Prostate gland (tissue), 2 donors: ENCODE measurements at places on chromosomes 2 and 18.

DNA sequence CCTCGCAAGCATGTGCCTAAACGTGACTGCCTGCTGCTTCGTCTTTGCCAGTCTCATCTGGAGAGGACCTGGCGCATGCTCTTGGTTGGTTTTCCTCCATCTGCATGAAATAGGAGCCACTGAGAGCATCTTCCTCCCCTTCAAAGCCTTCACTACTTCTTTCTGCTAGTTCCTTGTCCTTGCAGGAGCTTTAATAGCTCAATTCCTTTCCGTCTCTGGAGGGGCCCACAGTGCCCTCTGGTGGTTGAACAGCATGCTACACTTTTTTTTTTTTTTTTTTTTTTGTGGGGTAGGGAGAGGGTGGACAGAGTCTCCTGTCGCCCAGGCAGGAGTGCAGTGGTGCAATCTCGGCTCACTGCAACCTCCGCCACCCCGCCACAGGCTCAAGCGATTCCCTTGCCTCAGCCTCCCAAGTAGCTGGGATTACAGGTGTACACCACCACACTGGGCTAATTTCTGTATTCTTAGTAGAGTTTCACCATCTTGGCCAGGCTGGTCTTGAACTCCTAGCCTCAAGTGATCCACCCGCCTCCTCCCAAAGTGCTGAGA is 59.6 kb downstream of the SP110 start:
- H3K4me3 ChIP-seq, result no peak overlapping the region
- H3K4me1 ChIP-seq, result no peaks in the 10 kb centered on the region
- DNase-seq, result no peak
- no peak overlapping the region for H3K27ac ChIP-seq

- H3K4me1 ChIP-seq, result no peaks in the 10 kb centered on the region
- no peaks in the 10 kb centered on the region for H3K27me3 ChIP-seq
- H3K36me3 ChIP-seq, result no peaks in the 10 kb centered on the region
- H3K27ac ChIP-seq, result no peak overlapping the region
- DNase-seq, result no peak
Observed at GRCh38 chr2:34747643-34748042, 1148.5 kb upstream of the FAM98A start.

GRCh38 chr2:108267101-108267500 is 21.6 kb upstream of the SULT1C2 start:
- H3K27me3 ChIP-seq, result no peaks in the 10 kb centered on the region
- H3K36me3 ChIP-seq, result no peaks in the 10 kb centered on the region
- no peaks in the 10 kb centered on the region for H3K4me1 ChIP-seq
- DNase-seq, result no peak

DNA sequence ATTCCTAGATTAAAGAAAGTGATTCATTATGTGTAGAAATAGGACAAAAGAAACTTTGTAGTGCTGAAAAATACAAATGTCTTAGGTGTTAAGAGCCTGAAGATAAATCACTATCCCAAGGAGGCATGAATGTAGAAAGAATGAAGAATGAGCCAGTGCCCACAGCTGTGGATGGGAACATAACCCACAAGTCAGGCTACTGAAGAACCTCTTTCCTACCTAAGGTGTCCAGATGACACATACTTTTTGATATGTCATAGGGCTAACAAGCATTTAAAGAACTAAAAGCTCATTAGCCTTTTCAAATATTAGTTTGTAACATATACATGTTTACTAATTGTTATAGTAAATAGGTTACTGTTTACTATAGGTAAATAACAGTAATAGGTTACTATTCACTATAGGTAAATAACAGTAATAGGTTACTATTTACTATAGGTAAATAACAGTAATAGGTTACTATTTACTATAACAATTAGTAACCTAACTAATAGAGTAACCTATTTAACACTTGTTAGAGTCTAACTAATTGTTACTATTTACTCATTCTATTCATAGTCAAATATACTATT is 275.0 kb upstream of the KYNU start:
- no peaks in the 10 kb centered on the region for H3K36me3 ChIP-seq
- H3K27me3 ChIP-seq, result no peaks in the 10 kb centered on the region
- no peak overlapping the region for H3K27ac ChIP-seq
- DNase-seq, result no peak
- no peaks in the 10 kb centered on the region for H3K4me1 ChIP-seq

DNA sequence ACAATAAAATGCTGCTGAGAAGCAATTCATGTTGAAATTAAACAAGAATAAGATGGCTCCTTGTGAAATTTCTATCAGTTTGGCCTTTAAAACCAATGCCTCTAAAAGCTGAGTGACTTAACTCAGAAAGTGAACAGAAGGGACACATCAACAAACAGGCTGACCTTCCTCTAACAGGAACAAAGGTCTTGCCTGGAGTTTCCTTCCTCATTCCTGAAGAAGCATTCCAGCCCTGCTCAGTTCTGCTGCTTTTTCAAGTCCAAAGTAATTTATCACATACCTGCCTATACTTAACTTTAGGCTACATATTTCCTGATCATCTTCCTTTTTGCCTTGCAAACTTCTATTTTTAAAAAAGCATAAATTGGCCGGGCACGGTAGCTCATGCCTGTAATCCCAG is 14.1 kb downstream of the PTRHD1 start:
- H3K4me3 ChIP-seq, result no peak overlapping the region
- H3K4me1 ChIP-seq, result no peaks in the 10 kb centered on the region
- H3K27ac ChIP-seq, result no peak overlapping the region
- DNase-seq, result no peak

- H3K4me1 ChIP-seq, result no peaks in the 10 kb centered on the region
- no peak overlapping the region for H3K27ac ChIP-seq
- no peak overlapping the region for H3K4me3 ChIP-seq
- no peak for DNase-seq
Observed at GRCh38 chr2:85795331-85796045, 41.7 kb downstream of the ATOH8 start.

- peaks cover 38% of the 10 kb centered on the region for H3K27me3 ChIP-seq
- H3K4me1 ChIP-seq, result no peaks in the 10 kb centered on the region
- H3K27ac ChIP-seq, result no peak overlapping the region
- no peak overlapping the region for H3K4me3 ChIP-seq
- H3K36me3 ChIP-seq, result no peaks in the 10 kb centered on the region
Observed at GRCh38 chr2:70904371-70905216, 31.1 kb upstream of the ATP6V1B1 start.

GRCh38 chr2:224260372-224261020 is 141.4 kb downstream of the FAM124B start:
- no peak overlapping the region for H3K27ac ChIP-seq
- DNase-seq, result no peak
- H3K4me3 ChIP-seq, result no peak overlapping the region
- no peaks in the 10 kb centered on the region for H3K4me1 ChIP-seq
- H3K36me3 ChIP-seq, result no peaks in the 10 kb centered on the region
- H3K27me3 ChIP-seq, result no peaks in the 10 kb centered on the region

- no peaks in the 10 kb centered on the region for H3K36me3 ChIP-seq
- DNase-seq, result peak; percentile 81
- no peak overlapping the region for H3K4me3 ChIP-seq
- H3K27ac ChIP-seq, result no peak overlapping the region
- H3K4me1 ChIP-seq, result no peaks in the 10 kb centered on the region
- no peaks in the 10 kb centered on the region for H3K27me3 ChIP-seq
Observed at GRCh38 chr18:48675352-48675761, 136.5 kb downstream of the CTIF start.

- H3K4me3 ChIP-seq, result no peak overlapping the region
- H3K27me3 ChIP-seq, result no peaks in the 10 kb centered on the region
- no peak for DNase-seq
Observed at GRCh38 chr18:61497422-61497821, 164.2 kb downstream of the CDH20 start.

DNA sequence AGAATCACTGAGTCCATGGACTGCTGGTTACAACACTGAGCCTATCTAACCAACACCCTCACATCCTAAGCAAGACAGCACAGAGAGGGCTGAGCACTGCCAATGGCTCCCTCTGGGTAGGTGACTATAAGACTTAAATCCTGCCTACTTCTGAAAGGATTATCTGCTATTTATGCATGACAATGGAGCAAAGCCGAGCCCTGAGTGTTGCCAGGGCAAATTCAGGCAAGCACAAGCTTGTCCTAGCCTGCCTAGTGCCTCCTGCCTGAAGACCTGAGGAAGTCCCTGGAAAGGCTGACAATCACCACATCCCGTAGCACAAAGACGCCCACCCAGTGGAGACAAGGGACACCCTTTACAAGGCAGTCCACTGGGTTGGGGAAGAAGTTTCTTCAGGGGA is 129.7 kb downstream of the OSR1 start:
- H3K4me3 ChIP-seq, result no peak overlapping the region
- peak; percentile 56 for DNase-seq
- H3K27me3 ChIP-seq, result no peaks in the 10 kb centered on the region

DNA sequence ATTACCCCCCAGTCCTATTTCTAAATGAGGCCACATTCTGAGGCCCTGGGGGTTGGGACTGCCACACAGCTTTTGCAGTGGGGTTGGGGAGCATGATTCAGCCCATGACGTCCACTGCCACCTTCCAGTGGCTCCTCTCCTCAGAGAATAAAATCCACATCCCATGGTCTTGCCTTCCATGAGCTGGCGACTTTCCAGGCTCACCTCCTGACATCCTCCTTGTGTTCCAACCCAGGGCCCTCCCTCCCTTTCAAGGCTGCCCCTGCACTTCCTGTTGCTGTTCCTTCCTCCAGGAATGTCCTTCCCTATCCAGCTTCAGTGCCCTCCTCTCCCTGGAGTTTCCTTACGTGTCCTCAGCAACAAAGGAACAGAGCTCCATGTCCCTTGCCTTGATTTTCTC is 187.3 kb upstream of the ID2 start:
- H3K4me3 ChIP-seq, result no peak overlapping the region
- peaks cover 15% of the 10 kb centered on the region for H3K4me1 ChIP-seq
- no peak for DNase-seq
- H3K27ac ChIP-seq, result no peak overlapping the region
- H3K36me3 ChIP-seq, result no peaks in the 10 kb centered on the region

- peak; percentile 29 for DNase-seq
- no peaks in the 10 kb centered on the region for H3K36me3 ChIP-seq
- no peak overlapping the region for H3K27ac ChIP-seq
- H3K4me1 ChIP-seq, result no peaks in the 10 kb centered on the region
- H3K27me3 ChIP-seq, result no peaks in the 10 kb centered on the region
Observed at GRCh38 chr2:11681722-11682589, 12.0 kb upstream of the NTSR2 start.

- no peak for DNase-seq
- H3K4me1 ChIP-seq, result no peaks in the 10 kb centered on the region
- H3K27me3 ChIP-seq, result no peaks in the 10 kb centered on the region
- H3K4me3 ChIP-seq, result no peak overlapping the region
- no peaks in the 10 kb centered on the region for H3K36me3 ChIP-seq
Observed at GRCh38 chr2:174662859-174663258, 65.3 kb upstream of the WIPF1 start.

DNA sequence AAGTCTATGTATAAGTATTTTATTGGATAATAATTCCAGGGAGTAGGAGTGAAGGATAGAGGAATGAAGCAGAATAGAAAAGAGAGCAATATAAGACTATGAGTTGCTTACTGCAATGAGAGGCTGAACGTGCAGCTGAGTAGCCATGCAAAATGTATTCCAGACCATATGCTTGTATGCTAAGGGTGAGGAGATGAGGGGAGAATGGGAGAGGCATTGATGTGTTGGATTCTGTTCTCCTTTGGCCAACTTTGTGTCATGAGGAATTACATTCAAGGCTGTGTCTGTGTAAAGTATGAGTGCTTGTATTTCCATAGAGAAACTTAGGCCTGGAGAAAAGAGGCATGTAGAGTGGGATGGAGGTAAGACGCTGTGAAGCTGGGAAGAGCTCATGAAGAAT is 301.8 kb downstream of the ARL6IP6 start:
- H3K4me3 ChIP-seq, result no peak overlapping the region
- no peaks in the 10 kb centered on the region for H3K27me3 ChIP-seq
- no peak for DNase-seq
- H3K4me1 ChIP-seq, result no peaks in the 10 kb centered on the region
- H3K36me3 ChIP-seq, result no peaks in the 10 kb centered on the region
- no peak overlapping the region for H3K27ac ChIP-seq

DNA sequence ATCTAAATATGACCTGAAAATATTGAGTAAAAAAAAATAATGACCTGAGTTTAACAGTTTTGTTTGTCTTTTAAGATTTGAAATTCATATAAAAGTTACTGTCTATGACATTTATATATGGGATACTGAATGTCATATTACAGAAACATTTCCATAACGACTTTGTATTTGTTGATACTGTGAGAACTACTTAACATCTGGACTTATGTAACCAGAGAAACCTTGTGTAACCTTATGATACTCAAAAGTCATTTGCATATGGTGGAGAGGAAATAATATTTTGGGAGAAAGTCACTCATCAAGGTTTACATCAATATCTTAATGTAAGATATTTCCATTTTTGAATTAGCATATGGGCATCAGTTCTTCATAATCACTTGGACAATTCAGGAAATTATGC is 12.6 kb downstream of the MFSD6 start:
- no peak overlapping the region for H3K27ac ChIP-seq
- H3K4me1 ChIP-seq, result peaks cover 3% of the 10 kb centered on the region
- DNase-seq, result no peak
- no peaks in the 10 kb centered on the region for H3K36me3 ChIP-seq
- H3K4me3 ChIP-seq, result no peak overlapping the region
- H3K27me3 ChIP-seq, result no peaks in the 10 kb centered on the region
